Right renal pelvis (tissue), 4 donors: ENCODE measurements at places on chromosomes 5 and 9. TPM values are rescaled to one million over a fixed set of nuclear protein-coding genes. Genes with fewer than 3 reads are reported as not detected.

The MBLAC2 gene
- polyA plus RNA-seq = 13.7 TPM

The CNOT8 gene
- polyA plus RNA-seq = 87.1 TPM

The MAP1B gene
- 12.7 TPM for polyA plus RNA-seq

The HMCN2 gene
- 0.62 TPM for polyA plus RNA-seq

The SLC27A6 gene
- 1.0 TPM for polyA plus RNA-seq

The EIF4E1B gene
- polyA plus RNA-seq = not detected

The CAMK2A gene
- polyA plus RNA-seq = 2.4 TPM

The PKD2L2 gene
- polyA plus RNA-seq = 0.30 TPM

The LCN15 gene
- 0.06 TPM for polyA plus RNA-seq

The GCNT4 gene
- 15.4 TPM for polyA plus RNA-seq

The SPINK13 gene
- 0.31 TPM for polyA plus RNA-seq

The CTXN3 gene
- not detected for polyA plus RNA-seq

The PAX5 gene
- polyA plus RNA-seq = 0.19 TPM

The RALGDS gene
- polyA plus RNA-seq = 36.3 TPM

DNA sequence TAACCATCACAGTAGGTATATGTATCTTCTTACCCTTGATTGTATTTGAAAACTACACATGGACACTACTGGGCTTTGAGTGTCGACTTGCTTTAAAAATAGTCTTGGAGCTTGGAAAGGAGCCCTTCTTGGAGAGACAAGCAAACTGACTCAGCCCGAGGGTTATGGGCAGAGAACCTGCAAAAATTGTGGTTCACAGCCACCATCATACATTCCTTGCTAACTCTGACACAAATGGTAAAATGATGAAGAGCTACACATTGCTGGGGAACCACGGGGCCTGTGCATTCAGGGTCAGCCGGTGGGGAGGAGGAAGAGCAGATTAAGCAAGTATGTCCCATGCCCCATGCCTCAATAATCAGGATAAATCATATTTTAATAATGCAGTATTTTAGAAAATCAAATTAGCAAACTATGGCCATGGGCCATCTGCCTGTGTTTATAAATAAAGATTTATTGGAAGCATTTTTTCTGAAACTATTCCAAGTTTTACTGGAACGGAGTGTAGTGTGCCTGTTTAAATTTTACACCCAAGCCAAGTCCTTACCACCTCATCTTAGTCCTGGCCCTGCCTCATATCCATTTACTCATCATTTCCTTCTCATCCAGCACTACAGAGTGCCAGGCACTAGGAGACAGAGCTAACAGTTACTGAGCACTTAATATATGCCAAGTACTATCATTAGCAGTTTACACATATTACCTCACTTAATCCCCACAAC, 195.7 kb downstream of the PALM2AKAP2 start:
- no peak for DNase-seq

DNA sequence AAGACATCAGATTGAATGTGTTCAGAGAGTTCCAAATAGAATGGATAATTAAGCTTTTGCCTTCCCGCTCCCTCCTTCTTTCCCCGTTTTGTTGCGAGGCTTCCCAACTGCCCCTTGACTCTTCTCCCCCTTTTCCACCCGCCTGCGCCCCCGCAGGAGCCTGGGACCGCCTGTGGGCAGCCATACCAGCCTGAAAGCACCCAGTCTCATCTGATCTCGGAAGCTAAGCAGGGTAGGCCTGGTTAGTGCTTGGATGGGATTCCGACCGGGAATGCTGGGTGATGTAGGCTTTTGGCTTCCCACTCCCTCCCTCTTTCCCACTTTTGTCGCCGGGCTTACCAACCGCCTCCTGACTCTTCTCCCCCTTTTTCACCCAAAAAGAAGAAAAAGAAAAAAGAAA, 6.8 kb upstream of the HSD17B4 start:
- no peak for DNase-seq

- DNase-seq = no peak
Measured at GRCh38 chr5:94239266-94239665, 379.1 kb downstream of the KIAA0825 start.

DNA sequence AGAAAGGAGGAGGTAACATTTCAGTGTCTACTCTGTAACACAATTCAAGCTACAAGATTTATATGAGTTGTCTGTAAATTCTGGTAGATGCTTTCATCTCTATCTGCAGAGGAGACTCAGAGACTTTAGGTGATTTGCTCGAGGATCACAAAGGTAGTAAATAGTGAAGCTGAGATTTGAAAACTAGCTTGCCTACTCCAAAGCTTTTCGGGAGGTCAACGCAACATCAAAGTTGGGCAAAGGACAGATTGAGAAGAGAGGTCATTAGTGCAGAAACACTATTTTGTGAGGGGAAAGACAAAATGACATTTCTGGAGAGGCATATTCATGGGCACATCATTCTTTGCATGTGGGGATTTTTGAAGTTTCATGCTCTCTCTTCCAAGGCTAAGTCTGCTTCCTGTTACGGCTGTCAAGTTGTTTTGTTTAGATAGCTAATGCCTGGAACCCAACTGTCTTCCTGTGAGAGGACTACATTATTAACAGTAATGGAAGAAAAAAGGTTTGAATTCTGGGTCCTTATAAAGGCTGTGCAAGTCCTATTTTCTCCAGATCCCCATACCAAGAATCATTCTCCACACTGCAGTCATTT, 413.5 kb upstream of the ZNF462 start:
- no peak for DNase-seq

GRCh38 chr5:122030251-122030650, 47.8 kb downstream of the LOX start:
- no peak for DNase-seq

- DNase-seq = no peak
Measured at GRCh38 chr9:114002271-114002985, 75.7 kb downstream of the AMBP start.

DNA sequence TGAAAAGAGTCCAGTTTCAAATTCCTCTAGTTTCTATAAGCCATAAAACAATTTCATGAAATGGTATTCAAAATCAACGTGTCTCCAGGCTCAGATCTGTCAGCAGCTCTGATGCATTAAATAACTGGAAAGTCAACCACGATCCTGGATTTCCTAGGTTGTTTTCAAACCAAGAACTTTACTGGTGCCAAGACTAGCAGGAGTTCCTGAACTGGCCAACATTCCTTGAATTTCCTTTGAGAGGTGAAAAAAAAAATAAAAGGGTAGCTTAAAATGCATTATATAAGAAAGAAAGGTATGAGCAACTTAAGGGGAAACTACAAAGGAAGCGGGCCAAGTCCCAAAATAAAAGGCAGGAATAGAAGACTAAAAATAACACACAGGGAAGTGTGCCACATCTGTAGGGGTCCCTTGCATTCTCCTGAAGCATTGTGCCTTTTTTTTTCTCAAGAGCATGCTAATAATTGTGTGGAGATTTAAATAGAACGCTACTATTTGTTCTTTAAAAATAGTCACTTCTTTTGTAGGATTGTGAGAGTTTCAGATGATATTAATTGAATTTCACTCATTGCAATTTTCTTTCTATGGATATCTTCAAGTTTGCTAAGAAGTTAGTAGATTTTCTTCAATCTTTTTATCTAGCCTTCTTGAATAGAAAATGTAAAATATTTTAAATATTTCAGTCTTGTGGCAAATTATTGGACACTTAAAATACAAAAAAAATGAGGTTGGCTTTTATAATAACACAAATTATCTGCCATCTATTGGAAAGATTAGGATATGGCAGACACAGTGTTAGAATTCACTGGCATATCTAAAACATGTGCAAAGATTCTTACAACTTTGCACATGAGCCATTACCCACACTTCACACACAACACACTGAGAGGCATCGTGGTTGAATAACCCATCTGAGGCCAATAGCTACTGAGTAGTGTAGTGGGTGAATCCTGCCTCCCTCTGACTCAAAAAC, 15.3 kb downstream of the ESM1 start:
- no peak for DNase-seq

DNA sequence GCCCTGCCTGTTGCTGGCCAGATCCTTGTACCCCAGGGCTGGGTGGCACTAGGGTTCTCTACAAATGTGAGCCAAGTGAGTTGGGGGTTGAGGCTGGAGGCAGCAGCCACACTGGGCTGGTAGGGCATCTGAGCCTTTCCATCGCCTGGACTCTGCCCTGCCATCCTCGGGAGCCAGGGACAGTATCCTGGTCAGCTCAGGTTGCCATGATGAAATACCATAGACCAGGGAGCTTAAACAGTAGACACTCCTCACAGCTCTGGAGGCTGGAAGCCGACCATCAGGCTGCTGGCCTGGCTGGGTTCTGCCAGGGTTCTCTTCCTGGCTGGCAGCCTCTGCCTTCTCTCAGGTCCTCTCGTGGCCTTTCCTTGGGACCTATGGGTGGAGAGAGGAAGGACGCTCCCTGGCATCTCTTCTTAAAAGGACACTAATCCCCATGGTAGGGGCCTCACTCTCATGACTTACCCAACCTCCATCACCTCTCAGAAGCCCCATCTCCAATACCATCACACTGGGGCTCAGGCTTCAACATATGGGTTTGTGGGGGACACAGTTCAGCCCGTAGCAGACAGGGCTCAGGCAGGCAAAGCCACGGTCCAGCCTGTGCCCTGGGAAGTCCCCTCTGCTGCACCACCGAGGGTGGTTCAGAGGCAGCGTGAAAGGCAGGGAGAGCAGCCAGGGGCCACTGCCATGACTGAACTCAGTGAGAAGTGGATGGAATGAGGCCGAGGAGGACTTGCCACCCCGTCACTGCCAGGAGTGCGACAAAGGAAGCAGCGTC, 50.1 kb downstream of the HMCN2 start:
- no peak for DNase-seq

GRCh38 chr5:149438711-149439132, 59.6 kb upstream of the IL17B start:
- DNase-seq = no peak

DNA sequence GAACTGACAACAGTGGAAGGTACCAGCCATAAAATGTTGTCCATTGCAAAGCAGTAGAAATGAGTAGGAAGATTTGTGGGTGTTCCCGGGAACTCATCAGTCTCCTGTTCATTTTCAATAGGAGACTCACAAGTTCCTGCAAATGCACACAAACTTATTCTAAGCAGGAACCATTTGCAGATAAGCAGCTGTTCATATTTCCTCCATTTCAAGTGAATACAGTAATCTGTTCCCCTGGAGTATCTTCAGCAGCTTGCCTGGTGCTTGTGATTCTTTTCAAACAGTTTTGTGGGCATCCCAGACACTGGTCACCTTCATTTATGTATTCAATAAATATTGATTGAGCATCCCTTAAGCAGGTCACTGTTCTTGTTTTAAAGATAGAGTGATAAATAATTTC, 1315.5 kb upstream of the C9orf72 start:
- no peak for DNase-seq

DNA sequence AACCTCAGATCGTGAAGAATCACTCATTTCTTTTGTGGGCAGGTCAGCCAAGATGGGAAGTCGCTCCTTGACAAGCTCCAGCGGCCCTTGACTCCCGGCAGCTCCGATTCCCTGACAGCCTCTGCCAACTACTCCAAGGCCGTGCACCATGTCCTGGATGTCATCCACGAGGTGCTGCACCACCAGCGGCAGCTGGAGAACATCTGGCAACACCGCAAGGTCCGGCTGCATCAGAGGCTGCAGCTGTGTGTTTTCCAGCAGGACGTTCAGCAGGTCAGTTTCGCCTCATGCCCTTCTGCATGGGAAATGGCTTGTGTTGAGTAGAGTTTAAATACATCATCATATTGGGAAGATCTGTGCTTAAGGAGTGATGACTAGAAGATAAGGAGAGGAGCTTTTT, 173.3 kb downstream of the TRIO start:
- no peak for DNase-seq

GRCh38 chr9:24073007-24073592, 247.1 kb upstream of the ELAVL2 start:
- no peak for DNase-seq

DNA sequence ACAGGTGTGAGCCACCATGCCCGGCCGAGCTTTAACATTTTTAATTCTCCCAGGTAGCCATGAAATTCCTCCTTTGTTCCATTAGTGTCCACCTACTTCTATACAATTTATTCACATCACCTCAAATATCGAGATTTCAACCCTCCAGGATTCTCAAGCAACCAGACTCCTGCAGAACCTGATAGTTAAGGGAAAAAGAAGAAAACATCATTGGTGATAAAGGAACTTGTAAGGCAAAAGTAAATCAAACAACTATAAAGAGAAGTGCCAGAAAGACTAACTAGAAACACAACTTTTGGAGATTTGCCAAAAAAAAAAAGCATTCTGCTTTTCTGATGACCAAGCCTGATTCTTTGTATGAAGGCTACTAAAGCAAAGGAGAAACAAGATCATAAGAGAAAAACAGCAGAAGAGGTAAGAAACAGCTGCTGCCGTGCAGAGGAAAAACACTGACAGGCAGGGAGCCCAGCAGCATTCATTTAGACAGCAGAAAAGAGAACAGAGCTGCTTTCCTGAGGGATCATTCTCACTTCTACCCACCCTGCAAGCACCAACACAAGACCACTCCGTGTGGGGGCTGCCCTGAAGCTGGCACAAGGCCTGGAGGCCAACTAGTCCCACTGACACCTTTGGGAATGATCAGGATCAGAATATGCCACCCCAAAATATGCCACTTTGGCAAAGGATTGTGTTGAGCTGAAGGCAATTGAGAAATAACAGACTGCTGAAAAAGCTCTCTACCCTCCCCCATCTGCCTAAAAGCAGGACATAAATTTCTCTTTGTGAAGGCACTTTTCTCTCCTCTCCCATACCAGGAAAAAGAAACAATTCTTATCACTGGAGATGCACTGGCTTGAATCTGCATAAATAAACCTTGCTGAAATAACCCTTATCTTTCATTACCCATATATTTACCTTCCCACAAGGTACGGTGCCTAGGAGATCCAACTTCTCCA, 75.1 kb downstream of the ALDH7A1 start:
- DNase-seq = no peak

GRCh38 chr9:129423216-129423615, 197.7 kb downstream of the C9orf50 start:
- DNase-seq = no peak

GRCh38 chr9:114163517-114163951, 8.2 kb downstream of the COL27A1 start:
- no peak for DNase-seq

DNA sequence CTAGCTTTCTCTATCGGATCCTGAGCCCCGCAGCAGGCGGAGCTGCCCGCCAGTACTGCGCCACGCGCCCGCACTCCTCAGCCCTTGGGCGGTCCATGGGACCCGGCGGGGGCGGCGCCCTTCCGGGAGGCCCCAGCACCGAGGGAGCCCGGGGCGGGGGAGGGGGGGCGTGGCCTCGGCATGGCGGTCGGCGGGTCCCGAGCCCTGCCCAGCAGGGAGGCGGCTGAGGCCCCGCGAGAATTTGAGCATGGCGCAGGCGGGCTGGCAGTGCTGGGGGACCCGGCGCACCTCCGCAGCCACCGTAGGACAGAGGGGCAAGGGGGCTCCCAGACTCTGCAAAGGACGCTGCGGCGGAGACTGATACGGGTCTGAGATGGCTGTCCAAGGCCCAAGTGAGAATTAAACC, 6.8 kb downstream of the ZDHHC11B start:
- DNase-seq = no peak

- no peak for DNase-seq
Measured at GRCh38 chr9:124040935-124041816, 29.6 kb downstream of the LHX2 start.

- no peak for DNase-seq
Measured at GRCh38 chr9:1462626-1463308, 412.6 kb downstream of the DMRT2 start.

GRCh38 chr5:149455889-149456409, 76.9 kb upstream of the IL17B start:
- DNase-seq = no peak

GRCh38 chr5:124748687-124749594, 2.5 kb upstream of the ZNF608 start:
- peak; percentile 93 for DNase-seq
